Activated T-helper 2 cell treated with anti-CD3 and anti-CD28 coated beads, Interferon-gamma antibody, Interleukin-2, Interleukin-4, amounts not matched to agents 10 μg/mL and 5 μg/mL and 100 μg/mL, durations not matched to agents 14 hours and 24 hours and 36 hours (primary cell): ENCODE measurements at places on chromosomes 5 and 9.

- no peaks in the 10 kb centered on the region for H3K27me3 ChIP-seq
- H3K4me1 ChIP-seq = no peaks in the 10 kb centered on the region
- DNase-seq = no peak
These were observed 250.3 kb upstream of the ZNF608 start for GRCh38 chr5:124996764-124997077.

- H3K36me3 ChIP-seq = no peaks in the 10 kb centered on the region
- DNase-seq = no peak
- peaks cover 4% of the 10 kb centered on the region for H3K27me3 ChIP-seq
- H3K27ac ChIP-seq = no peak overlapping the region
- H3K4me3 ChIP-seq = no peak overlapping the region
These were observed 59.1 kb upstream of the TBC1D2 start for GRCh38 chr9:98314381-98315066.

DNA sequence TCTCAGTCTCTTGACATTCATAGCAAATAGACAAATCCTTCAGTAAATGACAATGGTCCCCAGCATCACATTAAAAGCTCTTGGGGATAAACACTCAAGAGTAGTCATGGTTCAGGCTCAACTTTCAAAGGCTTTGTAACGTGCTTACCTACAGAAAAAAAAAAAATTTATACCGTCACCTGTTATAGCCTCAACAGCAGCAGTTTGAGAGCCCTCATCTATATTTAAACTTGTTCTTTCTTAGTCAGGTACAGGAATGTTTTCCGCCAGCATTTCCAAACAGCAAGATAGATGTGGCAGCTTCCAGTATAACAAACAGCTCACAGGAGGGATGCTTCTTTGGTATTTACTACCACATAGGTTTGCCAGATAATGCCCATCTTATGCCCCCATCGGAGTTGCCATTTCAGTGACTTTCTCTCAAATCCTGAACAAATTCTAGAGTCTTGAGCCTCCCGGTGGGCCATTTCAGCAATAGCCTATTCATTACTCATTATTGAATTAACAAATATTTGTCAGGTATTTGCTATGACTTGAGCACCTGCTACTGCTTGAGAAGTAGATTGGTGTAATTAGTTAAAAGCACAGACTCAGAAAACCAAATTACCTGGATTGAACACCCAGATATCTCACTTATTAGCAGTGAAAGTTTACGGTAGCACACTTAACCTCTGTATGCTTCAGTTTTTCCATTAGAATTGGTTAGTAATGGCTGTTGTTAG lies 470.0 kb downstream of the EBF1 start:
- no peak for DNase-seq
- no peak overlapping the region for H3K27ac ChIP-seq
- no peak overlapping the region for H3K4me3 ChIP-seq
- H3K36me3 ChIP-seq = no peaks in the 10 kb centered on the region

DNA sequence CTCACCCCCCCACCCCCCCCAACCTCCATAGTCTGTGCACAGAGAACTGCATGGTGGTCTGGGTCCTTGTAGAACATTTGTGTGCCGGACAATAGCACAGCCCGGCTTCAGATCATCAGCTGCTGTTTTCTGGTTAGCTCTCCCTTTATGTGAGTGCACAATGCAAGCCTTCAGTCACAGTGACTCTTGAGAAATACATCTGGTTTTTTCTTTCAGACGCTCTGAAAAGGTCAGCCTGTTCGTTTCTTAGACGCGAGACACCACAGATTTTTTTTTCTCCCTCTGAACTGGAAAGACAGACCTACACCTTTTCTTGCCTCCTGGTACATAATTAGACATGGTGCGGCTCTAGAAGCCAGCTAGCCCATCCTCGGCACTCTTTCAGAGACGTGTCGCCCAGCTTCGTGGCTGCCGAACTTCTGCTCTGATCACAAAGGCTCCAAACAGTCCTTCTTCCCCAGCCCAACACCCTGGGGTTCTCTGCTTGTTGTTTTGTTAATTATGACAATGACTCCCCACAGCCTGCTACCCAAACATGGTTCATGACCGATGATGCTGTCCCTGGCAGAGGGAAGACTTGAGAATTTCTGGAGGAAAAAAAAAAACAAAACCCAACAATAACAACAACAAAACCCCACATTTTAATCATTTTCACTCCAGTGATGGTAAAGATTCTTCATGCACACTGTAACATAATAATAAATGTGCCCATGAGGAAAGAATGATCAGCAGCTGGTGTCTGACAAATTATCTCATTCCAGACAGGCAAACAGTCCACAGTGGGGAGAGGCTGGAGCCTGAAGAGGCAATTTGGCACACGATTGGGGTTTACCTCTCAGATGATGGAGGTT lies 241.4 kb upstream of the ZNF462 start:
- no peak overlapping the region for H3K4me3 ChIP-seq
- H3K36me3 ChIP-seq = no peaks in the 10 kb centered on the region
- no peaks in the 10 kb centered on the region for H3K27me3 ChIP-seq

DNA sequence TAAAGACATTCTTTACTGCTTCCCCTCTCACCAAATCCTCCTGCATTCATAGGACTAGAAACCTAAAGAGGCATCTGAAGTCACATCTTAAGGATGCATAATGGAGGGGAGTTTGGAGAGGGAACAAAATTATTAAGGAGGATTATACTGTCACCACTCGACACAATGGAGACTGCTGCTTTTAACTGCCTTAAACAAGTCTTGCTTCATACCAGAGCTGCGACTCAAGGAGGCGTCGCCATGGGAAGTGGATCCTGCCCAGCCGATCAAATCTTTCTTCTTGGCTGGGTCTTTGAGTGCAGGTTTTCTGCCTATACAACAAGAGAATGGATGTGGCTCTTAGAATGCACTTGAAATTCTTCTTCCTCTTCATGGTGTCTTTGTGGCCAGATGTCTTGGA lies 66.7 kb upstream of the FOXE1 start:
- H3K27ac ChIP-seq = no peak overlapping the region
- no peaks in the 10 kb centered on the region for H3K36me3 ChIP-seq
- H3K4me3 ChIP-seq = no peak overlapping the region
- peaks cover 8% of the 10 kb centered on the region for H3K27me3 ChIP-seq
- no peaks in the 10 kb centered on the region for H3K4me1 ChIP-seq

DNA sequence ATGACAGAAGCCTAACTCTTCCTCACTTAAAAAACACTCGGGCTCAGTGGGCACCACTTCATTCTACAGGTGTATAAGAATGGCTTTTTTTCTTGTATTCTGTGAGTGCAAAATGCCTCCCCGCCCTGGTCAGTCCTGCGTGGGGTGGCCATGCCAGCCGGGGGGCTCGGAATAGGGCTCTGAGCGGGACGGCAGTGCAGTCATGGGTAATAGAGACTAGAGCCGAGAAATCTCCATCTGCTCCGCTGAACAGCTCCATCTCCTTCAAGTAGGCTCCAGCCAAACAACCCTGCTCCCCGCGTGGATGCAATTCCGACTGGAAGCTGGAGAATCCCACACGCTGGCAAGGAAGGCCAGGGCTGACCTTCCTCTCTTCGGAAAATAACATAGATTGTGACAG lies 317.0 kb upstream of the IRX4 start:
- no peak overlapping the region for H3K27ac ChIP-seq
- no peaks in the 10 kb centered on the region for H3K36me3 ChIP-seq
- H3K4me1 ChIP-seq = no peaks in the 10 kb centered on the region
- no peaks in the 10 kb centered on the region for H3K27me3 ChIP-seq
- DNase-seq = no peak

DNA sequence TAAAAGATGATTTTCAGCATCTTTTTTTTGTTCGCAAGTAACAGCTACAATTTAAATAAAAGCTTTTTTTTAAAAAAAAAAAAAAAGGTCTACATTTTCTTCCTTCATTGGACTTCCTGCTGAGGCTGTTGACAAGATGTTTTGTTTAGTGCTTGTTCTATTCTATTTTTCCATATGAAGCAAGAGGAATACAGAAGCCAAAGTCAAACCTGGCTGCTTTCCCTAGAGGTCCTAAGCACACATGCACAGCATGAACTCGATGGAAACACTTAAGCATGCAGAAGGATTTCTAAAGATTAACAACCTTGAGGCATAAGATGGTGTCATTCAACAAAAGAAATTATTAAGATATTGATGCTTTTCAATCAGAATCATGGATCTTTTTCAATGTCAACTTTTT lies 105.1 kb downstream of the ADCY2 start:
- no peak overlapping the region for H3K4me3 ChIP-seq
- DNase-seq = no peak
- no peaks in the 10 kb centered on the region for H3K36me3 ChIP-seq
- H3K27ac ChIP-seq = no peak overlapping the region
- no peaks in the 10 kb centered on the region for H3K27me3 ChIP-seq

DNA sequence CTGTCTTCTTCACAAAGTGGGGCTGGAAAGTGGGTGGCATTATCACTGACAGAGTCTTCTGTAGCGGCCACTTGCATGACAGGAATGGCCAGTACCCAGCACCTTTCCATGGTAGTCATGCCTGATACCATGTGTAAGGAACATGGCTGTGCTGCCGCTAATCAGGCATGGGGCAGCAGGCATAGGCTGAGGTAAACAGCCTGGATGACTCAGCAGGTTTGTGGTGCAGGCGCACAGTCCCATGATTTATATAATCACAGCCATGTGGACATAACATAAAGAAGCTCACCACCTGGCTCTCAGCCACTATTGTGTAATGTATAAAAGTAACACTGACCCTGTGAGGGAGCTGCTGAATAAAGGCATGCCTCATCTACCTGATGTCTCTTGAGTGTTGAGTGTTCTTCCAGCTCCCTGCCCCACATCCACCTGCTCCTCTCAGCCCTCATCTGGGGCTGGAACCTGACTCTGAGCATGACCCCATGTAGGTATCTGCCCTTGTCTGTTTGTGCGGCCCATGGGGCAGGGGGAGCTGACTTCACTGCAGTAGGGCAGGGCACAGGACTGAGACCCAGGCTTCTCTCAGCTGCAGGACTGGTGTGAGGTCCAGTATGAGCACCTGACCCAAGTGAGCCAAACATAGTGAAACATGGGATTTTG lies 13.2 kb upstream of the ICE1 start:
- no peak overlapping the region for H3K4me3 ChIP-seq
- no peaks in the 10 kb centered on the region for H3K27me3 ChIP-seq
- no peaks in the 10 kb centered on the region for H3K36me3 ChIP-seq
- no peaks in the 10 kb centered on the region for H3K4me1 ChIP-seq
- no peak for DNase-seq
- no peak overlapping the region for H3K27ac ChIP-seq

DNA sequence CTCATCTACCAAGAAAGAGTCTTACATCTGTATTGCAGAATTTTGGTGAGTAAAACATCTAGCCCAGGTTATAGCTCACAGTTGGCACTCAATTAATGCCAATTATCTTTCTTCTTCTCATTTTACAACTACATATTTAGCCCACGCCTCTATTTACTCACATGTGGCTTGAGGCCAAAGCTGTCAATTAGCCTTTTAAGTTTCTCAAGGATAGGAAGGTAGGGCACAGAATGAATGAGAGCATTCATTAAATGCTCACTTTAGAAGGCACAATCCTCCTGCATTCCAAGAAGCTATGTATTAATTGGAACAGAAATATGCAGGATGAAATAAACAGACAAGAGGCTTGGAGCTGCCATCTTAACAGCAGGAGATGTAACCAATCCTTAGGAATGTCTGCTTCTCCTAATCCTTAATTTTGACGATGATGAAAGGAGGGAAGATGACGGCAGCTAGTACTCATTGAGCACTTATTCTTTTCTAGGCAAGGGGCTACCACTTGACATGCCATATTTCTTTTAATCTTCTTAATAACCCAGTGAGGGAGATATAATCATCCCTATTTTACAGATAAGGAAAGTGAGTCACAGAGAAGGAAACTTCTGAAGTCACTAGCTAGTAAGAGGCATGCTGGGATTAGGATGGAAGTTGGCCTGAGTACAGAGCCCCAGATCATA lies 30.8 kb upstream of the PANK3 start:
- DNase-seq = no peak
- no peak overlapping the region for H3K27ac ChIP-seq
- H3K4me3 ChIP-seq = no peak overlapping the region
- H3K4me1 ChIP-seq = peaks cover 17% of the 10 kb centered on the region

- H3K27ac ChIP-seq = peak overlapping the region; percentile 71
- H3K36me3 ChIP-seq = no peaks in the 10 kb centered on the region
- H3K4me3 ChIP-seq = no peak overlapping the region
- DNase-seq = no peak
- H3K27me3 ChIP-seq = no peaks in the 10 kb centered on the region
- peaks cover 23% of the 10 kb centered on the region for H3K4me1 ChIP-seq
These were observed 480.1 kb upstream of the SMARCA2 start for GRCh38 chr9:1535051-1535450.

DNA sequence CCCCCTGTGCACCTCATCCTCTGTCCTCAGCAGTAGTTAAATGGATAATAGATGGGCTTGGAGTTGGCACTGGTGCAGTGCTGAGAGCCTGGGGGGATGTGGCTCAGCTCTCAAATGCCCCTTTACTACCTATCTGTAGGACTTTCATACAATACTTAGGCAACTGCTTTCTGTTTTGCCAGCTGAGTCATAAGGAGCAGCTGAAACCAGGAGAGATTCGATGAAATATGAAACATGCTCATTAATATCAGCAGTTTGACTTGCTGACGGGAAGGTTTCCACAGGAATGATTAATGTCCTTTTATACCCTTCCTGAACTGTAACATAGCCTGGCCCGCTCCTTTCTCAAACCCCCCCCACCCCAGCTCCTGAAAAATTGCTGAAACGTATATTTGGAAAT lies 142.6 kb downstream of the SAXO1 start:
- no peaks in the 10 kb centered on the region for H3K27me3 ChIP-seq
- H3K4me3 ChIP-seq = no peak overlapping the region
- no peak overlapping the region for H3K27ac ChIP-seq
- DNase-seq = no peak

DNA sequence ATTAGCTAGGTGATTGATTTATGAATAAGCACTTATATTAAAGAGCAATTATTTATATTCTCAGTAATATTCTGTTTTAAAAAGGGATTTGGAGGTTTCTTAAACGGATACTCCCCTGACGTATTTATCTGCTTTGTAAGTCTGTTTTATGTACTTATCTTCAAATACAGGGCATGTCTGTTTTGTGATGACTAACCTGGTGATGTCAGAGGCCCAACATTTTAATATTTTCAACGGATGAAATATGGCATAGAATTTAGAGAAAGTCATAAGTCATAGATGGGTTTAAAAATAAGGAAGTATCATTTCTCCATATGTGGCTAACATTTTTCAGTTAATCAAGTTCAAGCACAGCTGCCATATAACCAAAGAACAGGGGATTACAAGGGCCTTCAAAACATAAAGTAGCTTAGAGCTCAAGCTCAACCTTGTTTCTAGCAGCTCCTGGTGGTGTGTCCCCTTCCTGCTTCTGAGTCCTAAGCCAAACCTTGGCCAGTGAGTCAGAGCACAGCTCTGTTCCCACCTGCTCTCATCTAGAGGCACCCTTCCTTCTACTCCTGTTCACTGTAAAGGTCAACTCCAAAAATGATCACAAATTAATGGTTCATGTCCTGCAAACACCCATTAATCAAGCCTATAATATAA lies 131.4 kb downstream of the OXCT1 start:
- no peaks in the 10 kb centered on the region for H3K27me3 ChIP-seq
- H3K27ac ChIP-seq = no peak overlapping the region
- no peak for DNase-seq
- no peak overlapping the region for H3K4me3 ChIP-seq
- H3K36me3 ChIP-seq = peaks cover 78% of the 10 kb centered on the region
- H3K4me1 ChIP-seq = peaks cover 11% of the 10 kb centered on the region

GRCh38 chr5:75367401-75367800 lies 30.4 kb downstream of the HMGCR start:
- peak overlapping the region; percentile 50 for H3K27ac ChIP-seq
- no peak overlapping the region for H3K4me3 ChIP-seq
- H3K4me1 ChIP-seq = peaks cover 4% of the 10 kb centered on the region
- peaks cover 16% of the 10 kb centered on the region for H3K36me3 ChIP-seq
- no peak for DNase-seq

GRCh38 chr5:5293029-5293428 lies 129.4 kb upstream of the ICE1 start:
- H3K4me1 ChIP-seq = no peaks in the 10 kb centered on the region
- no peaks in the 10 kb centered on the region for H3K27me3 ChIP-seq
- H3K36me3 ChIP-seq = no peaks in the 10 kb centered on the region
- no peak for DNase-seq
